ENCODE measurements at places on chromosomes 2 and 18.

- DNase-seq, result no peak
Measured at GRCh38 chr18:75405351-75405750, 22.2 kb downstream of the SMIM21 start.

DNA sequence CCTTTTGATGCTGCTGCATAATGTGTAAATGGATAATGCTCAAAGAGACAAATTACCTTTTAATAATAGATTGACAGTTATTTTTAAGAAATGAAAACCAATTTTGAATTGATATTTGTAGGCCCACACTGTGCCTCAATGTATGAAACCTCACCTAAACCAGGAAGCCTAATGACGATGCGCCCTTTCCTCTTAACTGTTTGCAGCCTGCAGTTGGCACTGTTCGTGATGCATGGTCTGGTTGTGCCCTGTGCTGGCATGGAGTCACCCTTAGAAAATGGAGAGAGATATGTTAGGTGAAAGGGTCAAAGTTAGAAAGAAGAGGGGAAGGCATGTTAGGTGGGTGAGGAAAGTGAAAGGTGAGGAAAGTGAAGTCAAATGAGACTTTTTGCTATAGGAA lies 390.2 kb downstream of the PTPRM start:
- no peak for DNase-seq

- no peak for DNase-seq
Measured at GRCh38 chr2:65500310-65501040, 68.1 kb upstream of the SPRED2 start.

DNA sequence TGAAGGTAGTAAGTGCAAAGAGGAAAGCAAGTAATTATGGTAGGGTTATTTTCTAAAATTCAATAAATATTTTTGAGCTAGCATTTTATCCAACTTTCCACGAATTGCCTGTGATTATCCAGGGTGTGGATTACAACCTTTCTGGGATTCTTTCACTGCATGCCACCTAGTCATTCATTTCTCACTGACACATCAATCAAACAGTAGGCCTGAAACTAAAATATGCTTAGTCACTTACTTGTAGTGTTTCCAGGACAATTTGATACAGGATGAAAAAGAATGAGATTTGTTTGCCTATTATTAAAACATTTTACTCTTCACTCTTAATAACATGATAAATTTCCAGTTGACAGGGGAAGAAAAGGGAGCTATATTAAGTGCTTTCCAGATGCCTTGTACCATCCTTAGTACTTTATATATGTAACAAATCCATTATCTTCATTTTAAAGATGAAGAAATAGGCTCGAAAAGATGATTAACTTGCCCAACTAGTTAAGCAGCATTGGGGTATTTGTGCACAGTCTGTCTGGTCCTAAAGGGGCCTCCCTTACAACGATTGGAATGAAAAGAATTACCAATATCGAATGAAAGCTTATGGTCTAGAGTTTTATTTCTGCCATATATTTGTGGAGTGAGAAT lies 70.4 kb downstream of the KCTD1 start:
- no peak for DNase-seq

DNA sequence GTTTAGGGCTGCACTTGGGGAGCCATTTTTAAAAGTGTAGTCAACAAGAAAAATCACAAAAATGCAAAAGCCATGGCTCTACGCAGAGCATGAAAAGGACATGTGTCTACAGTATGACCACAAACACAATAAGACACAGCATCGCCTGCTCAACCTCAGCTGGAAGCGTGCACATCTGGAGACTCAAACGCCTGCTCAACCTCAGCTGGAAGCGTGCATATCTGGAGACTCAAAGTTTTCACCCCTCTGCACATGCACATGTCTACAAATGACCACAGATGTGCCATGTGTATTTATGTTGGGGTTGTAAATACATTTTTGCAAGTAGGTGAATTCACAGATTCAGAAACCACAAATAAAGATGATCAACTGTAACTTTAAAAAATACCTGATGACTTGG lies 196.9 kb downstream of the DOK6 start:
- DNase-seq, result no peak

DNA sequence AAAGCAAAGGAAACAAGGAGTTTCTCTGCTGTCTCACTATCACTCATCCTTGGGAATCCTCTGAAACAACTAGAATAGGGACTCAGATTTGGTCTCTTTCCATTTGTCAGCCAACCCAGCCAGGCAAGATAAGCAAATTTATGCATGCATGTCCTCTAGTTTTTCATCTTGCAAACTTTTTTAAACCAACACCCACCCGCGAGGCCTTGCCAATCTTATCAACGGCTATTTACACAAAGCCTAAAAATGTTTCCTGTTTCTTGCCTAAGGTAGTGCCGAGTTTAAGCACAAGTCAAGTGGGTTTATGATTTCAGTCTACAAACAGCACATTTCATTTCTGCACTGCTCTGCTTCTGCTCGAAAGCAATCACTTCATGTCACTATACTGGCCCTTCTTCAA lies 240.9 kb downstream of the STK39 start:
- DNase-seq, result no peak

GRCh38 chr2:45884126-45884525 lies 232.7 kb downstream of the PRKCE start:
- no peak for DNase-seq

DNA sequence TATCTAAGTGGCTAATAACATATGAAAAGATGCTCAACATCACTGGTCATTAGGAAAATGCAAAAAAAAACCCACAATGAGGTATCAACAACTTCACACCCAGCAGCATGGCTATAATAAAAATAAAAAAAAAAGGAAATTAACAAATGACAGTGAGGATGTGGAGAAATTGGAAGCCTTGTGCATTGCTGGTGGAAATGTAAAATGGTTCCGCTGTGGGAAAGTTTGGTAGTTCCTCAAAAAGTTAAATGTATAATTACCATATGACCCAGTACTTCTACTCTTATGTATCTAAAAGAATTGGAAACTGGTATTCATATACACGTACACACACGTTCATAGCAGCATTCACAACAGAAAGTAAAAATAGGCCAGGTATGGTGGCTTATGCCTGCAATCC lies 15.5 kb upstream of the CACNB4 start:
- DNase-seq, result no peak

- DNase-seq, result no peak
Measured at GRCh38 chr18:78242254-78242643, 737.4 kb upstream of the SALL3 start.

GRCh38 chr18:62957885-62958472 lies 242.6 kb downstream of the PHLPP1 start:
- peak; percentile 28 for DNase-seq

GRCh38 chr18:44536619-44537018 lies 144.1 kb upstream of the SETBP1 start:
- DNase-seq, result no peak

GRCh38 chr18:25825056-25825455 lies 265.4 kb downstream of the SS18 start:
- DNase-seq, result no peak

DNA sequence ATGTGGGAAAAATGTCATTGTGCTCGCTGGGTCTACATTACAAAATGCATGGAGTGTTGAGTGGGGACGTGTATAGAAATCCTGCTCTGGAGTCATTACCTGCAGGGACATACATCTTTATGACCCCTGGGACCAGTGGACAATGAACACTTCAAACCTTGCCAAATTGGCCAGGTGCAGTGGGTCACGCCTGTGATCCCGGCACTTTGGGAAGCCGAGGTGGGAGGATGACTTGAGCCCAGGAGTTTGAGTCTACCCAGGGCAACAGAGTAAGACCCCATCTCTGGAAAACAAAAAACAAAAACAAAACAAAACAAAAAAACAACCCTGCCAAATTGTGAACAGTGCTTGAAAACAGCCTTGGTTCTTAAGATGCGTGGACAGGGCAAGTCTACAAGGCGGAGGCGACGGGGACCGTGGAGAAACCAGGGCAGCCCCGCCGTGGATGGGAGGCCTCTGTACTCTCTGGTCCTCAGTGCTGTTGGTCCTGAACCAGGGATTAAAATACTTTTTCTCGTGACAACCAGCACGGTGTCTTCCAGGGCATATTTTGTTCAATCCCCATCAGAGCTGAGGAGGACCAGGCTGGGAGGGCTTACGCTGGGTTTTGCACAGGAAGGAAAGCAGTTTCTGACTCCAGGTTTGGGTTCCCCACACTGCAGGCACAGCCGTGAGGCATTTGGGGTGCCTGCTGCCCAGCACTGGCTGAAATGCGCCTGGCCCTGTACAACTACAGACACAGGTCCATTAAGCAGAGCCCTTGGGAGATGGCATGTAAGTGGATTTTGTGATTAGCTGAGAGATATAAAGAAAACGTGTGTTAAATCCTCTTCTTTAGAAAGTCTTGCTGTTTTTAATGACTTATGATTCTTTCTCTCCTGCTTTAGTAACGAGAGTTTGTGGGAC lies 13.7 kb downstream of the COLEC11 start:
- DNase-seq, result no peak
